ENCODE measurements at places on chromosomes 2 and 18.

GRCh38 chr2:218401890-218402289 lies 2.2 kb downstream of the CTDSP1 start:
- DNase-seq, result no peak

- DNase-seq, result no peak
Measured at GRCh38 chr2:120323807-120324399, 22.0 kb upstream of the INHBB start.

GRCh38 chr18:3048820-3049349 lies 35.9 kb upstream of the LPIN2 start:
- no peak for DNase-seq

DNA sequence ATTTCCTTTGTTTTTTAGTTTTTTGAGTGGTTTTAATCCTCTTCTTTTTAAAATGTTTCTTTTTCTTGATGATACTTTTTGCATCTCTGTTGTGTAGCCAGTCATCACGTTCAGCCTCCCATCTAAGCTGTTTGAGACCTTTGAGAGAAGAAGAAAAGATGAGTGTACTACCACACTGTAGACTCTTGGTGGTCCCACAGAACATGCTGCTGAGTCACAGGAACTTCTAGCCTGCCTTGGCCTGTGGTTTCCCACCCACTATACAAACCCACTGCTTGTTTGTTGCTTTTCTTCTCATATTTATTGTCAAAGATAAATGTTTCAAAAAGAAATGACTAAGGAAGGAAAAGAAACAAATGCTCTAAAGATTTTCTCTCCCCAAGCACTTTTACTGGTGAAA lies 5.5 kb downstream of the CEBPZOS start:
- no peak for DNase-seq

GRCh38 chr18:59885579-59886163 lies 14.1 kb upstream of the PMAIP1 start:
- no peak for DNase-seq

DNA sequence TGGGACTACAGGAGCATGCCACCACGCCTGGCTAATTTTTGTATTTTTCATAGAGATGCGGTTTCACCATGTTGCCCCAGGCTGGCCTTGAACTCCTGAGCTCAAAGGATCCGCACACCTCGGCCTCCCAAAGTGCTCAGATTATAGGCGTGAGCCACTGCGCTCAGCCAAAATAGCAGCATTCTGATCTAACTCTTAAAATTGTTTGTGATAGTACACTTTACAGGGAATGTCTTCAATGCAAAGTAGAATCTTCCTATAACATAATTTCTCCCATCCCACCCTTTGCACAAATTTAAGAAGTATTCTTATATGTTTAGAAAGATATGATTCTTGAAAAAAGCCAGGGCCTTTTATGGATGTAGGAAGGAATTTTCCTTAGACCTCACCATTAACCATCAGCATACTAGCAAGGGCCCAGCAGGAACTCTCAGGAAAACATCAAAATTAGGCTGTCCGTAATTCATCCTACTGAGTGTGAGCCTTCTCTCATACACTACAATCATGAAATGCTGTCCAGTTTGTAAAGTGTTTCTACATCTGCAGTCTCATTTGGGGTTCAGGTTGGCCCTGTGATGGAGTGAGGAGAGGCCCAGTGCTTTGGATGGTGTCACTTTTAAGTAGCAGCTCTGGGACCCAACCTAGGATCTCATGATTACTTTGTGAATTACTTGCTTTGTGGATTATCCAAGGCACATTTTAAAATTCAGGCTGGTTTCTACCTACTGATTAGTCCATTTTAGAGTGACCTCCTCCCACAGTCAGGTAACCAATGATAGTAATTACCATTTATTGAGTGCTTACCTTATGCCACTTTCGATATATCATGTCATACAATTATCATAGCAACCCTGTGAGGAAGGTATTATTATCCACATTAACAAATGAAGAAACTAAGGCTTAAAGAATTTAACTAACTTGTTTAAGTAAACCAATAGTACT lies 37.5 kb upstream of the DLX1 start:
- no peak for DNase-seq

GRCh38 chr2:108115868-108116267 lies 123.9 kb upstream of the SULT1C3 start:
- no peak for DNase-seq

GRCh38 chr2:140567734-140568133 lies 1563.1 kb downstream of the LRP1B start:
- DNase-seq, result no peak

DNA sequence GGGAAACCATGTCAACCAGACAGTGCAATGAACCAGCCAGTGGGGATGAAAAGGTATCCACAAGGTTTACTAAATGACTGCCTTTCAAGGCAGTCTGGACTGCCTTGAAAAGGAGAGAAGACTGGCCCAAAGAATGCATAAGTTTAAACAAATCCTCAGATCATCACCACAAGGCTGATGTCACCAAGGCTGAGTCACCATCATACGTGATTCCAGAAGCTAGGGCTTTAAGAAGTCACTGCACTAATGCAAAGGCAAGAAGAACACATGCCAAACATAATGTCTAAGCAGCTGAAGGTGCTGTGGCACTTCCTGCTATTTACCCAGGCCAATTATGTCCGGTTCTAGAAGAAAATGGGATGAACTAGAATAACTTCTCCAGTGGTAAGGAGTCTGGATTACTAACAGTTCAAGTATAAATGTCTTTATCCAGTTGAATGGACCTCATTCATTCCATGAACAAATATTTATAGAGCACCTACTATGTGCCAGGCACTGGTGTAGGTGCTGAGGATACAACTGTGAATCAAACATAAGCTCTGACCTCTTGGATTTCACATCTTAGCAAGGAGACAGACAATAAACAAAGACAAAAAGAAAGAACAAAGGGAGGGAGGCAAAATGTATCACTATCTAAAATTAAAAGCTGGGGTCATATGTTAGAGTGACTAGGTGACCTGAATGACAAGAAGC lies 37.6 kb upstream of the ONECUT2 start:
- peak; percentile 14 for DNase-seq

GRCh38 chr2:144426981-144427479 lies 92.9 kb downstream of the ZEB2 start:
- DNase-seq, result peak; percentile 9

DNA sequence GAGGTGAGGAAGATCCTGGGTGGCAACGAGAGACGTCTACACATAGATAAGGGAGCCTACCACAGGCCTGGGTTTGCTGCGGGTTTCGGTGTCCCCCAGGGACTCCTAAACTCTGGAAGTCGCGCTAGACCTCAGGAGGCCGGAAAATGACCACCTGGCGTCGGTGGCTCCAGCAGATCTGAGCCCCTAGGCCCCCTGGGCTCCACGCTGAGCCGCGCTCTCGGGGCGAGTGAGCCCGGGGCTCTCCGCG lies 987 bp upstream of the DLX1 start:
- no peak for DNase-seq

GRCh38 chr18:73313476-73313875 lies 445.7 kb upstream of the NETO1 start:
- no peak for DNase-seq

- no peak for DNase-seq
Measured at GRCh38 chr2:210548878-210549384, 7.5 kb upstream of the CPS1 start.

DNA sequence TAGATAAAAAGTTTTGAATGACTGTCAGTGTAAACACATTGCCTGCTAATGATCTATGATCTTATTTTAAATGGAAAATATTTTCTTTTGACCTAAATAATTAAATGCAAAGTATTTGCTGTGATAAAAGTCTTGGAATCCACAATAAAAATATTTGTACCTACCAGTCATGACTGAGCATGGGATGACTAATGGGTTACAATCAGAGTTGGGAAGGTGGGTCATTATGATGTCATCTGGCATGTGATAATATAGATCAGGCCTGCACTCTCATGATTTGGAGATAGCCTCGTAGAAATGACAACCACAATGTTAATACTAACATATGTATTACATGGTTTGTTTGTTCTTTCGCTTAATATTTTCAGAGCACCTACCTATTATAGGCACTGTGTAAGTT lies 848.8 kb upstream of the KLHL29 start:
- peak; percentile 29 for DNase-seq

GRCh38 chr2:191018048-191018447 lies 4.1 kb upstream of the STAT1 start:
- no peak for DNase-seq

DNA sequence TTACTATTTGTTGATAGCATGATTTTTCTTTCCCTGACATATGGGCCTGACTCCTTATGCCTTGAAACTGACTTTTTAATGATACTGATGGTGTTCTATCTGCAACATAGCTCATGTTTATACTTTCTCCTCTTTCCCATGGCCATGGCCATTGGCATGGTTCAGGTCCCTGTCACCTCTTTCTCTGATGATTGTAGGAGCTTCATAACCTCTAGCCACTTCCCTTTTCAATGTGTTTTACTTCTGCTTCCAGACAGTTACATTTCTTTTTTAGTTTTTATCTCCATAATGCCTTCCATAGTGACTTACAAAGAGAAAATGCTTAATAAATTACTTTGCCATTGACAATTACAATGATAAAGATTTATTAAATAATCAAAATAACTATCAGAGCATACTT lies 177.9 kb upstream of the SETBP1 start:
- no peak for DNase-seq

- no peak for DNase-seq
Measured at GRCh38 chr2:217807025-217807424, 195.8 kb downstream of the TNS1 start.

DNA sequence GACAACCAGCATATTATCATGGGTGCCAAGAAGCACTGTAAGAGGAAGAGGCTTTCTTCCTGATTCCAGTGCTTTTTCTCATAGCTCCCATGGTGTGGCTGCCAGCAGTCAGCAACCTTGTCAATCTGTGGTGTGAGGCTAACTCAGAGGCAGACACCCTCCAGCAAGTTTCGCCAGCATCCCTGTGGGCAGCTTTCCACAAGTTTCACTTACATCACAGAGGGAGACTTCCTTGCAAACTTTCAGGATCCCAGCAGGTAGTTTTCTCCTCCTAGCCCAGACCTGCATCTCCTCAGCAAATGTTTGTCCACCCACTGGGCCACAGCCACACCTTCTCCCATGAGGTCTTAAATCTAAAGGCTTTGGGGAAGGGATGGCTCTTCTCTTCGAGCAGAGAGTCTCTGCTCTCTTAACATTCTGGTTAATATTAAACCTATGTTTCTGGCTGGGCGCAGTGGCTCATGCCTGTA lies 9.1 kb downstream of the DNAH7 start:
- DNase-seq, result no peak

DNA sequence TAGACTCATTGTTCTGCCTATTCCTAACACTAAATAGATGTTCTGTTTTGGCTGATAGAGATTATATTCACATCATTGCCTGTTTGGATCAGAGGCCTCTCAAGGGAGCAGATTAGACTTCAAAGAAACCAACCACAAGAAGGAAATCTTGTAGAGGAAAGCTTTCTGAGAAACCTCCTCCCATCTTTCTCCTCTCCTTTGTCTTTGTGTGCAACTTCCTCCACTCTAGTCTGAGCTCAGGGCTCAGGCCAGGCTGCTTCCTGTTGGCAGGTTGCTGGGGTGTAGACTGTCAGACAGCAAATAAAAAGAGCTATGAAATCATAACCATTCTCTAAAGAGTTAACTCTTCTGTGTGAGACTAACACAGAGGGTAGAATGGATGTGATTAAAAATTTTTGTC lies 113.0 kb downstream of the TGFA start:
- DNase-seq, result no peak

GRCh38 chr2:8488001-8488738 lies 193.7 kb upstream of the ID2 start:
- DNase-seq, result no peak

GRCh38 chr2:9984217-9984739 lies 32.8 kb downstream of the GRHL1 start:
- DNase-seq, result no peak

GRCh38 chr2:137467246-137467862 lies 496.9 kb upstream of the HNMT start:
- peak; percentile 26 for DNase-seq

DNA sequence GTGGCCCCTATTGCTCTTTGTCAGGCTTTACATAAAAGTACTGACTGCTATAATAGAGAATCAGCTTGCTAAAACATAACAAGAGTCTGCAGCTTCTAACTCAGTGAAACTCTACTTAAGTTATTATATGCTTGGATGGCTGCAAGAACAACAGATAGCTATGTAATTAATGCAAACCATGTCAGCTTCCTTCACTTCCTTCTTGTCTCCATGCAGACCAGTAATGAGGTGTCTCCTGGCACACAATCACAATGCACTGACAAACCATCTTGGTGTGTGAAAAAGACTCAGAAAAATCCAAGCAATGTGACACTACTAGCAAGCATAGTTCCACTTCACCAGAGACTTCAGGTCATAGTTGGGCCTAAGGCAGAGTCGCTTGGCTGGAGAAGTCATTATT lies 2068.9 kb upstream of the PIK3C3 start:
- no peak for DNase-seq

DNA sequence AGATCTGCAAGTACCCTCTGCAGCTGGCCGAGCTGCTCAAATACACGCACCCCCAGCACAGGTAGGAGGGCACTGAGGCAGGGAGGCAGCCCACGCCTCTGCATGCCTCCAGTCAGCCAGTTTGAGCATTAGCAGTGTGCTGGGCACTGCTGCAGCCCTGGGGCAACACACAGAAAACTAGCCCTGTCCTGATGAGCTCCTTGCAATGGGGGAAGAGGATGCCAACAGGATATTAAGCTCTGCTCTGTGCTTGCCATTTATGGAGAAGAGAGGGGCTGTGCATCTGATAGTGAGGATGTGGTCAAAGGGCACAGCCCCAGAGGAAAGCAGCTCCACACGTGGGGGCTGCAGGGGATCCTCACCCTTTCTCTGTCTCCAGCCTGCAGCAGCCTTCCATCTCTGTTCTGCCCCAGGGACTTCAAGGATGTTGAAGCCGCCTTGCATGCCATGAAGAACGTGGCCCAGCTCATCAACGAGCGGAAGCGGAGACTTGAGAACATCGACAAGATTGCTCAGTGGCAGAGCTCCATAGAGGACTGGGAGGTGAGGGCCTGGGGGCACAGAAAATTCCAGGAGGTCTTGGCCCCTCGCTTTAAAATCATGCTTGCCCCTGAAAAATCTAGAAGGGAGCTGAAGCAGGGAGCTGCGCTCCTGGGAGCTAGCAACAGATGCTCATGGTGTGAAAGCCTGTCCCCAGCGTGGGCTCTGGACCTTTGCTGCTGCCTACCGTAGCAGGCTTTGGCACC lies 51.7 kb downstream of the FAM168B start:
- no peak for DNase-seq
